ENCODE measurements at places on chromosomes 16 and 17.

GRCh38 chr17:63689479-63689878 is 10.4 kb downstream of the LIMD2 start:
- DNase-seq = no peak

- peak; percentile 55 for DNase-seq
Measured at GRCh38 chr16:48054881-48055601, 100.8 kb downstream of the ABCC12 start.

DNA sequence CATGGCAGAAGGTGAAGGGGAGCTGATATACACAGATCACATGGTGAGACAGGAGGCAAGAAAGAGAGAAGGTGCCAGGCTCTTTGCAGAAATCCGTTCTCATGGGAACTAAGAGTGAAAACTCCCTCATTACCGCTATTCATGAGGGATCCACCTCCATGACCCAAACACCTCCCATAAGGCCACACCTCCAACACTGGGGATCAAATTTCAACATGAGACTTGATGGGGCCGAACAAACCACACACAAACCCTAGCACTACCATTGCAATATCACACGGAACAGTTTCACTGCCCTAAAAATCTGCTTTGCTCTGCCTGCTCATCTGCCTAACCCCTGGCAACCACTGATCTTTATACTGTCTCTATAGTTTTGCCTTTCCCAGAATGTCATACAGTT is 34.8 kb downstream of the C17orf67 start:
- DNase-seq = no peak

DNA sequence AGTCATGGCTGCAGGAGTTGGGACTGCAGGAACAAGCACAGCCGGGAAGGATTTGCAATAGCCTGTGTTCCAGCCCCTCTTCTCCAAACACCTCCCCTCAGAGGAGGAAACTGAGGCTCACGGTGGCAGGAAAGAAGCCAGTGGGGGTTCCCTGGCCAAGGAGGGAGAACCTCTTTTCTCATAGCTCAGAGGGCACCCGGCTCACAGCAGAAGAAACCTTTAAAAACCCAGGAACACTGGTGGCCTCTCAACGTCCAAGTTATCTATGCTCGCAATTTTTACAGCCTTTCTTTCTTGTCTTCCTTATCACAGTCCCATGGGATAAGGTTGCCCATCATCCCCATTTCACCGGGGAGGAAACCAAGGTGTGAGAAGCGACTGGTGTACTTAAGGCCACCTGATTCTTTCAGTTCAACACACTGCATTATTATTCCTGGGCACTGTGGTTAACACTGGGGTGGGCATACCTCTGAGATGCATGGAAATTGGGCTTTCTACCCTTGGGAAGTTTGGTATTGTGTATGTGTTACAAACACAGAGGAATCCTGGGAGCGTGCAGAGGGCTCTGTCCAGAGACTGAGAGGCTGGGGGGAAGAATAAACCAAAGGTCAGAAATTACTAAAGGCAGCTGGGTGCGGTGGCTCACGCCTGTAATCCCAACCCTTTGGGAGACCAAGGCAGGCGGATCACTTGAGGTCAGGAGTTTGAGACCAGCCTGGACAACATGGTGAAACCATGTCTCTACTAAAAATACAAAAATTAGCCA is 791 bp upstream of the ZNF629 start:
- peak; percentile 30 for DNase-seq

GRCh38 chr17:28970879-28971278 is 19.6 kb upstream of the PHF12 start:
- no peak for DNase-seq

DNA sequence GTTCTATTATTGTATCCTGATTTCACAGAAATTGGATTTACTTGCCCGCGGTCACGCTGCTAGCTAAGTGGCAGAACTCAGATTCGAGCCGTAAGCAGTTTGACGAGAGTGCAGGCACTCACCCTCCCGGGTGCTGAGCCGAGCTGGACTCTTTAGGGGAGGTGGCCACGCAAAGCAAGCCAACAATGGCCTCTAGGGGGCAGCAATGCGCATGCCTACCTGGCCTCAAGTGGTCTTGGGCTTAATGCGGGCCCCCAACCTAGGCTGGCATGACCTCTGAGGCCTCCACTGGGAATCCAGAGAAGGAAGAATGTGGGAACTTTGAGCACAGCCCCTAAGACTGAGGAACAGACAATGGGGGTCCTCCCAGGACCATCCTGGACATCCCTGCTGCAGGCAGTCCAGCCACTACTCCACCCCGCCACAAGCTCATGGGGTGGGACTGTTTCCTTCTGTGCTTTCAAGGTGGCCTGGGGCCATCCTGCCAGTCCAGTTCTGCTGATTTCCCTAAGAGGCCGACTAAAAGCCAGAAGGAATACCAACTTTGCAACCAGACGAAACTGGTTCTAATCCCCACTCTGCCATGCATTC is 276.5 kb downstream of the XYLT1 start:
- no peak for DNase-seq

- no peak for DNase-seq
Measured at GRCh38 chr17:12062249-12062648, 41.6 kb downstream of the MAP2K4 start.

GRCh38 chr17:50076591-50077235 is 18.4 kb upstream of the PDK2 start:
- DNase-seq = no peak

DNA sequence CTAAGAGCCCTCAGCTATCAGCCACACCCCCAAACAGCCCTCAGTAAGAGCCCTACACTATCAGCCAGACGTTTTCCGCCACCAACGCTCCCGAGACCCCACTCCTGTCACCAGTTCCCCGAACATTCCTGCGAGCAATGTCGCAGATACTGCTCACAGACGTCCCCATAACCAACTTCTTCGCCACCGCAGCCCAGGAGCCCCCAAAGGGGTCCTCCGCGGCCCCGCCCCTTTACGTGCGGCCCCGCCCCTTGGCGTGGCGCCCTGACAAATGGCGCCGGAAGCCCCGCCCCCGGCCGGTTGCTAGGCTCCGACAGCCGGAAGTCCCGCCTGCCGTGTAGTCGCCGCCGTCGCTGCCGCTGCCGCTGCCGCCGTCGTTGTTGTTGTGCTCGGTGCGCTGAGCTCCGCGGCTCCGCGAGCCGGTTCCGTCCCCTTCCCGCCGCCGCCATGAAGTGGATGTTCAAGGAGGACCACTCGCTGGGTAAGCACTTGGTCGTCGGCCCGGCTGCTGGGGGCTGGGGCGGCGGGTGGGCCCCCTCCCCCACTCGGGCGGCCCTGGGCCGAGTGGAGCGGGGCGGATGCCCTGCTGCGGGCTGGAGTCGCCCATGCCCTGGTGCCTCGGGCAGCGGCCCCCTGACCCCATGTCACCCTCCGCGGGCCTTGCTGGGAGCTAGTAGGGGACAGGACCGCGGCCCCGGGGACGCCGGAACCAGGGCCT is at the start of gene GABARAPL2:
Gene GABARAPL2, plus strand, starts transcription at position 340 of the 718 bp plus-strand sequence. Its CDS starts 108 bp downstream, at position 448.
- DNase-seq = peak; percentile 63

- no peak for DNase-seq
Measured at GRCh38 chr16:2282262-2282661, 14.3 kb upstream of the RNPS1 start.

- no peak for DNase-seq
Measured at GRCh38 chr17:12088035-12088434, 67.4 kb downstream of the MAP2K4 start.

DNA sequence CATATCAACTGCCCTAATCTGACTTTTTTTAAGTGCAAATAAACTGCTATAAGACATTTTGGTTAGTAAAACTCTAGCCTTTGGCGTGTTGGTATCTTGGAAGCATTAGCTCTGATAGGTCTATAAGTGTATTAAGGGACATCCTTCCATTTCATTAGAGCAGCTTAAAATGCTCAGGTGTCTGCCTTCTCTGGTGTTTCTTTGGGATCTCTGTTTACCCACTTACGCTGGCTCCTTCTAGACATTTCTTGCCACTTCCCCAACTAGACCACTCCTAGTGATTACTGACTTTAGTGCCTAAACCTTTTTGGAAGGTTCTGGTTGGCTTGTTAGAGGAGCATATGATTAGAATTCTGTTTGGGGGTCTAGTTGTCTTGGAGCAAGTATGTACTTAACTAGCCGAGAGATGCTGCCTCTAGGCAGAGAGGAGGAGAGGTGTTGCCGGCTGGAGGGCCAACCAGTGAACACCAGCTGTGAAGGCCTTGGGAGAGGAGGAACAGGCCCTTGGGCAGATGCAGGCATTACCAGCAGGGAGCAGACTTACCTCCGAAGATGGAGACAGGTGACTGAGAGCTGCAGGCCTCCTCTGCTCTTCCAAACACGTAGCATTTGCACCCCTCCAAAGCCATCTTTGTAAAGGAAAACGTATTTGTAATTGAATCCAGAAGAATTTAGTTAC is 15.2 kb upstream of the CLEC18C start:
- no peak for DNase-seq

DNA sequence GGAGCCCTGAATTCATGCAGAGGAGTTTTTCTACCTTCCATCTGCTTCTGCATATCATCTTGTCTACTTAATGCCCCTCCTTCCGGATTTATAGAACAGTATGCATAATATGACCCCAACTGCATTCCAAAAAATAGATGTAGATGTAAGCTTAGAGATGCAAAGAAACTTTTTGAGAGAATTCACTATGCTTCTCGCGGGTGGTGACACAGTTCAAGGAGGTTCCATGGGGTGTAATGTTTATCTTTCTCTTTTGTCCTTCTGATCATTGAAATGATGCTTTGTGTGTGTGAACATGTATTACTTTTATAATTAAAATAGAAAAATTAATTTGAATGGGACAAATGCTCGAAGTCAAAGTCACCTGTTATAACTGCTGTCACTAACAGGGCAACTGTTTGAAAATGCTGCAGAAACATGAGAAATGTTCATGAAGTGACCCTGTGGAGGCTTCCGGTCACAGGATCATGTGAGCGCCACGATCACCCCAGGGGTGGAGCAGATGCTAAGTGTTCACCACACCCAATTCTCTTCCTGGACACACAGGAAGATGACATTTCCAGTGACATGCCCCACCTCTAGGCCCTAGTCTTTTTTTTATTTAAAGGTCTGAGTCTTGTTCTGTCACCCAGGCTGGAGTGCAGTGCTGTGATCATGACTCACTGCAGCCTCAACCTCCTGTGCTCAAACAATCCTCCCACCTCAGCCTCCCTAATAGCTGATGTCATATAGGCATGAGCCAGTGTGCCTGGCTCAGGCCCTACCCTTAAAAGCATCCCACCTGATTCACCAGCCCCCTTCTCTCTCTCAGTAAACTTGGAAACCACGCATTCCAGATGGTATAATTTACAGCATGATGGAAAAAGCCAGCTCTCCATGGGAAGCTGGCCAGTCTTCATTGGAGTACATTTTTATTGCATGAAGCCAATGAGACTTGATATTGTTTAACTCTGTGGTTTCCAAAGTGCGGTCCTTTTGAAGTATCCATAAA is 21.0 kb upstream of the AGRP start:
- DNase-seq = no peak

GRCh38 chr16:11759163-11759834 is 16.6 kb upstream of the TXNDC11 start:
- DNase-seq = no peak

DNA sequence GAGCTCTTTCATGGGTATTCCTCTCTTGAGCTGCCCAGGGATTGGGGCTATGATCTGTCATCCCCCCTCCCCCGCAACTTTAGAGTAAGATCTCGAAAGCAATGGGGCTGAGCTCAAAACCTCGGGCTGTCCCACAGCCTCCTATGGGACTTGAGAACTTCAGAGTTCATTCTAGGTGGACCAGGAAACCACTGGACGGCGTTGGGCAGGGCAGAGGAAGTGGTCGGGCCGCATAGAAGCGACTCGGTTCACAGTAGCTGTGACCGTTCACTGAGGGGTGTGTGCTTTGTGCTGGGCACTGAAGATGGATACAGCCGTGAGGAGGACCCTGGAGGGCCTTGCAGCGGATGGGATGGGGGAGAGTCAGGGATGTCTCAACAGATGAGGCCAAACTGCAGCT is 292.0 kb downstream of the CPPED1 start:
- no peak for DNase-seq

- DNase-seq = no peak
Measured at GRCh38 chr16:49827805-49828438, 28.0 kb downstream of the ZNF423 start.

- DNase-seq = no peak
Measured at GRCh38 chr17:37429453-37429852, 22.8 kb downstream of the TADA2A start.

GRCh38 chr17:79006046-79006445 is 3.5 kb downstream of the CANT1 start:
- no peak for DNase-seq

DNA sequence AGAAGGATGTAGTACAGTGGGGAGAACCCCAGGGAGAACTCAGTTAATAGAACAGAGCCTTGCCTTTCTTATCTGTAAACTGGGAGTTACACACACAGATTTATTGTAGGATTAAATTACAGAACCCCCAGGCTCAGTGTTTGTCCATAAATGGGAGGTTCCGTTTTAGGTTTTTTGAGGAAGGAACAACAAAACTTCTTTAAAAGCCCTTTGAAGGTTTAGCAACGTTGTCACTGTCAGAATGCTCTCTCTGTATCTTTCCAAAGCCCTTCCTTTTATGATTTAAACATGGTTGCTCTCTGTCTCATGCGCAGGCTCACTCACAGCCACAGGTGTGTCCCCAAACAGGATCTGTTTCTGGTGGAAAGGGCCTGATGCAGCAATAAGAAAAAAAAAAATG is 9.4 kb upstream of the GNA13 start:
- DNase-seq = no peak

- DNase-seq = no peak
Measured at GRCh38 chr16:52680993-52681392, 134.1 kb upstream of the TOX3 start.

DNA sequence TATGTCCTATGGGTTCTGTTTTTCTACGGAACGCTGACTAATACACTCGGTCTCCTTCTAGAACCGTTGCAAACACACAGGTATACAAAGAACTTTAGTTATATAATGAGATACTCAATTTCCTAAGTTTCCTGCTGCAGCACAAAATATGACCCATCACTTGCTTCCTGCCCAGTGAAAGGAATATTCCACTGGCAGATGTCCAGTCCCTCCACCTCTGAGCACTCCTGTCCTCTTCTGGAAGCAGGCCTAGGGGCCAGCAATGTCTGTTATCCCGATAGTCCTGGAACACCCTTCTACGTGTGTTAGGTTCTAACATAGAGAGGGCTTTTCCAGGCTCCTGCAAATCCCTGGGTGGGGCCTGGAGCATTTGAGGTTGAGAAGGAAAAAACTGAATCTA is 32.7 kb downstream of the ADAMTS18 start:
- no peak for DNase-seq

DNA sequence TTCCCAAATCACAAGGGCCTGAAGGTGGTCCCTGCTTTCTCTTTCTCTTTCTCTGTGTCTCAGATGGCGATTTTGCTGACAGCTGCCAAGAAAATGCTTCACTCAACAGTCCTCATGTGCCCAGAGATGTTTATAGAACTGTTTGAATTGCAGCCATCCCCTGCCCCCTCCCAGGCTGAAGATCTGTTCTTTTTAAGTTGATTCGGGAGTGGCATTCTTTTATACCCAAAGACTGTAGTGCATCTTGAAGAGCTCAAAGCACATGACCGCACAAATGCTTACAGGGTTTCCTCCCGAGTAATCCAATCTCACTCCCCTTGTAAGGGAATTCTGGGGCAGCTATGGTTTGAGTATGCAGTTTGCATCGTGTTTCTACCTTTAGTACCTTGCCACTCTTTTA is 75.7 kb downstream of the SEC14L1 start:
- DNase-seq = no peak

GRCh38 chr17:29659155-29659554 is 36.4 kb upstream of the CORO6 start:
- no peak for DNase-seq
